Melanocyte of skin (primary cell): ENCODE measurements at places on chromosomes 3 and 15. TPM values are rescaled to one million over a fixed set of nuclear protein-coding genes. Genes with fewer than 3 reads are reported as not detected.

ATP11B gene
- 55.9 and 85.9 TPM in 2 replicates for total RNA-seq

RASA2 gene
- 18.2 TPM in 2 replicates for total RNA-seq

ALG1L2 gene
- total RNA-seq: 0.67 and 0.93 TPM in 2 replicates

GHRL gene
- total RNA-seq: not detected in 2 replicates

ZNF662 gene
- total RNA-seq: 0.69 and 0.73 TPM in 2 replicates

DOCK3 gene
- under 0.01 TPM in 2 replicates for total RNA-seq

TMC3 gene
- not detected in 2 replicates for total RNA-seq

DNASE1L3 gene
- total RNA-seq: not detected in 2 replicates

EXD1 gene
- under 0.01 TPM in 1 of 2 replicates, not detected in the other for total RNA-seq

GOLGA8M gene
- total RNA-seq: not detected in 2 replicates

PLD1 gene
- 57.5 and 59.6 TPM in 2 replicates for total RNA-seq

ATP13A5 gene
- total RNA-seq: not detected in 2 replicates

SLC2A2 gene
- not detected in 2 replicates for total RNA-seq

WNT5A gene
- 1.7 and 5.3 TPM in 2 replicates for total RNA-seq
